ENCODE measurements at places on chromosomes 3 and 15.
A peak's percentile ranks its signal among the peaks of the same experiment; 100 is the strongest.

- DNase-seq = no peak
Observed at GRCh38 chr3:119600732-119601131, 3.0 kb downstream of the PLA1A start.

DNA sequence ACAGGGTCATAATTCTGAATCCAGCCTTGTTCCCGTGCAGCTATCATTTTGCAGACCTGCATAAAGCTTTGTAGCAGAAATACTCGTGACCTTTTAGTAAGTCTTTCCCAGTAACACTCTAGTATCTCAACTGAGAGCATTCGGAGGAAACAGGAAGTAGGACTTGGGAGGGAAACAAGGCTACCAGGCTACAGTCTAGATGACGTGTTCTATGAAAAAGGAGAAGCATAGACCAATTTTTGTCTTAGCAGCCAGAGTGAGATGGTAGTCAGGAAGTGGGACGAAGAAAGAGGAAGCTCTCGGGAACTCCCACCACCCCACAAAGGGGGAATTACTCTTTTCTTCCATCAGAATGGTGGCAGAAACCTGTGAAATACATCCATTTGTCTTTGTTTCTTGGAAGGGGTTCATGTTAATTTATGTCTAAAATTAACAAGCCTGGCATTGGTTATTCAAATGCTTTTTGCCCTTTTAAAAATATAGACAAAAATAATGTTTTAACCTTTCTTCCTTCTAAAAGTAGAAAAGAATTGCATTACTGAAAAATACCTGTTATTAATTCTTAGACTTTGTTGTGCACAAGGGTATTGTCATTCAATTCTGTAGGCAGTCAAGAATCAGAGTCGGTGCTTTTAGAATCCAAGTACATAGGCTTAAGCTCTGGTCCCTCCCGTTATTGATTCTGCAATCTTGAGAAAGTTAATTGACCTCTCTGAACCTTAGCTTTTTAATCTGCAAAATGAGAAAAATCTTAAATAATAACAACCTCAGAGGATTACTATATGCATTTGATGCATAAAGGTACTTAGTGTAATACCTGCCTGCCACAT, 1.6 kb upstream of the SUCNR1 start:
- DNase-seq = no peak

GRCh38 chr3:157384031-157384430, 52.6 kb upstream of the PTX3 start:
- no peak for DNase-seq

DNA sequence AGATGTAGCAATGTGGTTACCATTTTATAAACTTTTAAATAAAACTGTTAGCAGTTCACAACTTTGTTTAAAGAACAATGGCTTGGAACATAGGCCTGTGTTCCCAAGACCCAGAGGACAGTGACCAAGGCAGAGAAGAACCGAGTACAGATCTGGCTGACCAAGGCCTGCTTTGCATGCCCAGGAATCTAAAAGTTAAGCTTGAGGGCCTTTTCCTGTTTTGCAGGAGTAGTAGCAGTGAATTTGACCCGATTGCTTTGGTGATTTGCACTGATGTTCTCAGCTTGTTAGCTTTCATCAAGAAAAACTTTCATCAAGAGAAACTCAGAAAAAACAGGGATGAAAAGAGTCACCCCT, 9.9 kb downstream of the FILIP1L start:
- no peak for DNase-seq

GRCh38 chr15:70539912-70540530, 223.3 kb downstream of the UACA start:
- DNase-seq = no peak

- DNase-seq = no peak
Observed at GRCh38 chr3:58801541-58801940, 135.0 kb upstream of the FAM3D start.

DNA sequence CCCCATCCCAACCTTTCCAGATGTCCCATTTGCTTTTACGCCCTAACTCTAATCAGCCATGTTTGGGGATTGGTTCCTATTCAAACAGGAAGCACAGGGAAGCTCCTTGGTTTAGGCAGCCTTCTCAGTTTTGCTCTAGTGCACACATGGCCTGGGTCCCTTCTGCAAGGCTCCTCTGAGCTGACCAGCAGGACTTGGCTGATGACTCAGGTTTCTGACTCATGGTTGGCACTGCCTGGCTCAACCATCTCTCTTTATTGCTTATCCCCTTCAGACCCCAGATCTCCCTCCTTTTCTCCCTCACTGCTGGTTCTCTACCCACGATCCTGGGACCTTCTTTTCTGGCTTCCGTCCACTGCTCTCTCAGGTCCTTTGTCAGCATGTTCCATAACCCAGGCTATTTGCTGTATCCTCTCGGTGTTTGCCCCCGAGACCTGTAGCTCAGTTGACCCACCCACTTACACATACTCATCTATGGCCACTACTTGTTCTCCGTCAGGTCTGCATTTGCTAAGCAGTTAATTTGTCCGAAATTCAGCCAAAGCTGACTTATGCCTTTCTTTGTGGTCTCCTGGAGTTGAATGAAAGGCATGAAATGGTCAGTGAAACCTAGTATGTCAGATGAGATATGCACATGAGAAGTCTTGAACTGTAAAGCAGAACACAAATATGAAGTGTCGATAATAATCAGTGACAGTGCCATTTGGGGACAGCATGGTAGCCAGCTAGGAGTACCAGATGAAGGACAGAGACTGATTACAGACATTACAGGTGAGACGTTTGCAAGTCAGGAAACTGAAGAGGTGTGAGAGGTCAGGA, 323.5 kb upstream of the ROPN1 start:
- peak; percentile 30 for DNase-seq

DNA sequence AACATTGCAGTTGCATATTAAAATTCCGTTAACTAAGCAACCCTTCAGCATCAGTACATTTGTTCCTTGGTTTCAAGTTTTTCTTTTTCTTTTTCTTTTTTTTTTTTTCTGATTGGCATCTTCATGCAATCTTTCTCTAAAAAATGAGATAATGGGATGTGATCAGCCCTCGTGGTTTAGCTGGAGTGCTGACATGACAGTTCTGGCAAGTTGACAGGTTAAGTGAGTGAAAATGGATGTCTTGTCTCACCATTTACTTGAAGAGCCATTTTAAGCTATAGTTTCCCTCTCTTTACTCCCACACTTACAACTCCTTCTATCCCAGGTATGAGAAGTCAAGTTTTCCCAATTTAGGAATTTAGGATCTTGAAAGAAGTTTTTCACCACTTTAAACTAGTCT, 495.2 kb downstream of the ROBO2 start:
- no peak for DNase-seq

- DNase-seq = peak; percentile 7
Observed at GRCh38 chr15:42130246-42130986, 26.0 kb downstream of the PLA2G4F start.

DNA sequence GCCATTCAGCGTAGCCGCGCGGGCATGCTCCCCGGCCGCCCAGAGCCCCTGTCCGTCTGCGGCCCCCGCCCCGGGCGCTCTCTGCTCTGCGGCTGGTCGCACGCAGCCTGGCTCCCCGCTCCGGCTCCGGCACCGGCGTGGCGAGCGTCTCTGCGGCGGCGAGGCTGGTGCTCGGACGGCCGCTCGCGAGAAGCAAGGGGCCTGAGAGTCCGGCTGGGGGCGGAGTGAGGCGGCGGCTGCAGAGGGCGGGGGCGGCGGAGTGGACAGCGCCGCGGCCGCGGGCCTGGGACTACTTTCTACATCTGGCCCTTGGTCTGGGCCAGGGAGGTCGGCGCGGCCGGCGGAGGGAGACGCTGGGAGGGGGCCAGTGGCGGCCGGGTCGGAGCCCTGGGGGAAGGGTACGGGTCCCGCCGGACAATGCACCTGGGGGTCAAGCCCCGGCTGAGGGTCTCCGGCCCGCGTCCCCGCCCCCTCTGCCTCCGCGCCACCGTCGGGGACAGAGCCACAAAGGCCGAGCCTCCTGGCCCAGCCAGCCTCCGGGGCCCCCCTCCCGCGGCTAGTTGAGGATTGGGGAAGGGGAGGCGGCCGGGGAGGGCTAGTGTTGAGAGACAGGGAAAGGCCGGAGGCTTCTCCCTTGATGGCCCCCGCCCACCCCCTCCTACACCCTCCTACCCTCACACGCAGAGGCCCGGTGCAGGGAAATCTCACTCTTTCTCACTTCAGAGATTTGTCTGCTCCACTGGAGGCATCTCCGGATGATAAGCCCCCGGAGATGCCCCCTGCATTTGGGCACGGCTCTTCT, at the start of gene PRTG:
PRTG (minus strand) TSS at position 226 of the 802 bp plus-strand sequence; CDS start at position 5, 221 bp downstream.
- DNase-seq = peak; percentile 42

GRCh38 chr3:172042136-172042662, 2.8 kb downstream of the FNDC3B start:
- peak; percentile 54 for DNase-seq

DNA sequence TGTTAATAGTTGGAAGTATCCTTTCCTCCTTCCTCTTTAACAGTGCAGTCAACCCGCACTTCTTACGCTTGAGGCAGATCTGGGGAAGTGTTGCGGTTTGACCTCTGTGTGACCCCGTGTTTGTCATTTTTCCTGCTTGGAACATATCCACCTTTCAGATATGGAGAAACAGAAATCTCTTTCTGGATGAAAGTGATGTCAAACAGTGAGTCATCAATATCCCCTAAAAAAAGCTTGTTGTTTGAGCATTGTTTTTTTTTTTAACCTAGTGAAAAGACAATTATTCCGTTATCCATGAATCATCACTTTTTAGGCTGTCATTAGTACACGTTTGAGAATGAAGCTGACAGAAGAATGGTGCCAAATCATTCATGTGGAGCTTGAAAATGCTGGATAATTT, 293.7 kb downstream of the ARPP21 start:
- DNase-seq = peak; percentile 88

GRCh38 chr15:41258750-41259471, 27.8 kb downstream of the CHP1 start:
- no peak for DNase-seq

DNA sequence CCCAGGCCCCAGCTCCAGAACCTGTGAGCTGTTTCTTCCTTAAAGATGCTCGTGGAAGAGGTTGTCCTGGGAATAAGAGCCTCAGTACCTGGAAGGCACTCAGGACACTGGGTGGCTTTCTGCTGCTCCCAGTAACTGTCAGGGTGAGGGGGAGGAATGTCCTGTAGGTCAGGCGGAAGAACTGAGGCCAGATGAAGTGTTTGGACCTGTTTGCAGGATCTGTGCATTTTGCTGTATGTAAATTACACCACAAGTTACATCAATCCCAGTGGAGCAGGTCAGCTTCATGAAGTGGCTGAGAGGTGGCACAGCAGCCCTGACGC, 27.1 kb downstream of the HDAC11 start:
- DNase-seq = no peak

DNA sequence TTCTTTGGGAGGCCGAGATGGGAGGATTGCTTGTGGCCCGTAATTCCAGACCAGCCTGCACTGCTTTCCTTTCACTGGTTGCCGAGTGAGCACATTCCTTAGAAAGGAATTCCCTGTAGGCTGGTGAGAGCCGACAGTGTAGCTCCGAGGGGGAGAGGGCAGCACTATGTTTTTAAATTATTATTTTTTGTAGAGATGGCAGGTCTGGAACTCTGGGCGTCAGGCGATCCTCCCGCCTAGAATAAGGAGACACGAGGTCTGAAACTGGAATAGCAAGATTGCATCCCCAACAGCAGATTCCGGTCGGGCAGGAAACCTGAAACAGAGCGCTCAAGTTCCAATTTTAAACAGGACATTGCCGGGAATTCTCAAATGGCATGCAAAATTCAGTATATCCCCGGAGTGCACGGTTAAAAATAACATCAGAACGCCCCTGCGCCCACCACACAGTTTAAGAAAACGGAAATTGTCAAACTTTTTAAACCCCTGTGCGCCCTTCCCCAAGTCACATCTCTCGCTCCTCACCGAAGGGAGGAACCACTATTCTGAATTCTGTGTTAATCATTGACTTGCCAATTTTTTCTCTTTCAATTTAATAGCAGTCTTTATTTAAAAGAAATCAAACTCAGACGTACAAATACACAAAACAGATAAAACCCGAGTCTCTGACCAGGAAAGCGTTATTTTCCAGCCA, 643 bp upstream of the RNU5B-1 start:
- DNase-seq = peak; percentile 69

GRCh38 chr3:105771392-105771791, 97.4 kb downstream of the CBLB start:
- DNase-seq = no peak

- DNase-seq = peak; percentile 76
Observed at GRCh38 chr3:172939651-172940293, 189.2 kb downstream of the ECT2 start.

GRCh38 chr3:147669077-147669476, 259.9 kb downstream of the ZIC1 start:
- no peak for DNase-seq

- DNase-seq = no peak
Observed at GRCh38 chr3:128344052-128344735, 122.5 kb downstream of the DNAJB8 start.

DNA sequence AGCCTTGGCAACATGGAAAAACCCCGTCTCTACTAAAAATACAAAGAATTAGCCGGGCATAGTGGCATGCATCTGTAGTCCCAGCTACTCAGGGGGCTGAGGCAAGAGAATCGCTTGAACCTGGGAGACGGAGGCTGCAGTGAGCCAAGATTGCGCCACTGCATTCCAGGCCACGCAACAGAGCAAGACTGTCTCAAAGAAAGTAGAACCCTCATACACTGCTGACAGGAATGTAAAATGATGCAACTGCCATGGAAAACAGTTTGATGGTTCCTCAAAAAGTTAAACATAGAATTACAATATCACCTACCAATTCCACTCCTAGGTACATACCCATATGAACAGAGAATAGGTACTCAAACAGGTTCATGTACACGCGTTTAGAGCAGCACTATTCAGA, 158.9 kb downstream of the TBC1D5 start:
- DNase-seq = peak; percentile 18

DNA sequence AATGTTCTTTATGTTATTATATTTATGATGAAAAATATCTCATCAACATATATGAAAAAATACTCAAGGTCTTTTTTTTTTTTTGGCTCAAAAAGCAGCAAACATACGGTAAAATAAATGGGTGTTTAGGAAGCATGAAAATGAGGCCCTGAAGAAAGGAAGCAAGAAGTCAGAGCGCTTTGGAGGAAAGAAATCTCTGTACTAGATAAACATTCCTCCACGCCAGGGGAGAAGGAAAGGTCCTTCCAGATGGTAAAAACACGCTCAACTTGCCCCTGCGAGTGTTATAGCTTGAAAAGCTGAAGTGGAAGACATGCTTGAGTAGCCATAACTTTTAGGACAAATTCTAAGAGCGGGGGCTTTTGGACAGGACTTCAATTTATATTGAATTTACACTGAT, 52.9 kb downstream of the FEM1B start:
- DNase-seq = no peak
